Fibroblast of the aortic adventitia (primary cell): ENCODE measurements at places on chromosomes 5 and 9. TPM values are rescaled to one million over a fixed set of nuclear protein-coding genes. Genes with fewer than 3 reads are reported as not detected.

Gene GDA
- 0.90 TPM in 1 of 2 replicates, not detected in the other for total RNA-seq

Gene CSF1R
- under 0.01 and 0.16 TPM in 2 replicates for total RNA-seq

Gene UHRF2
- 125 and 129 TPM in 2 replicates for total RNA-seq

Gene CAMK2A
- total RNA-seq = 0.09 TPM in 1 of 2 replicates, not detected in the other

Gene FOXD4L4
- 0.09 TPM in 1 of 2 replicates, not detected in the other for total RNA-seq

Gene MOB3B
- total RNA-seq = under 0.01 and 0.25 TPM in 2 replicates

Gene CCL27
- total RNA-seq = not detected in 2 replicates

Gene KIF4B
- not detected in 2 replicates for total RNA-seq

Gene SPINK1
- total RNA-seq = not detected in 2 replicates

Gene MLANA
- total RNA-seq = not detected in 2 replicates

Gene NOXA1
- total RNA-seq = 0.36 and 0.74 TPM in 2 replicates

Gene RPL7A
- 2,301 and 2,411 TPM in 2 replicates for total RNA-seq

Gene SLC46A2
- total RNA-seq = not detected in 2 replicates

Gene ZDHHC21
- 11.8 and 21.3 TPM in 2 replicates for total RNA-seq

Gene KLF4
- 16.8 and 43.9 TPM in 2 replicates for total RNA-seq

Gene LRRC19
- not detected in 2 replicates for total RNA-seq

Gene VCAN
- total RNA-seq = 455 and 1,493 TPM in 2 replicates

Gene PDGFRB
- 111 and 180 TPM in 2 replicates for total RNA-seq

Gene ROPN1L
- 0.63 TPM in 1 of 2 replicates, not detected in the other for total RNA-seq

Gene CETN3
- total RNA-seq = 17.2 and 60.8 TPM in 2 replicates

Gene RNF180
- 1.4 and 3.4 TPM in 2 replicates for total RNA-seq

Gene LMX1B
- not detected in 2 replicates for total RNA-seq

Gene FAM151B
- 6.8 and 11.2 TPM in 2 replicates for total RNA-seq

Gene HSPB3
- 0.63 TPM in 1 of 2 replicates, not detected in the other for total RNA-seq

Gene DMRT2
- 0.18 TPM in 1 of 2 replicates, not detected in the other for total RNA-seq

Gene SCAI
- 7.3 and 14.0 TPM in 2 replicates for total RNA-seq

Gene UBTD2
- 21.5 and 28.4 TPM in 2 replicates for total RNA-seq

Gene PCDHB7
- total RNA-seq = 0.63 and 0.98 TPM in 2 replicates

Gene SLC34A3
- not detected in 2 replicates for total RNA-seq

Gene CCDC192
- not detected in 2 replicates for total RNA-seq

Gene F12
- total RNA-seq = 0.27 and 1.4 TPM in 2 replicates

Gene SH3TC2
- total RNA-seq = 1.6 and 4.1 TPM in 2 replicates

Gene SH3RF2
- total RNA-seq = 0.49 and 6.7 TPM in 2 replicates

Gene RFESD
- 0.33 and 4.7 TPM in 2 replicates for total RNA-seq

Gene IL4
- 0.36 TPM in 1 of 2 replicates, not detected in the other for total RNA-seq

Gene LIFR
- 38.6 and 45.0 TPM in 2 replicates for total RNA-seq

Gene MZB1
- total RNA-seq = 0.18 TPM in 1 of 2 replicates, not detected in the other

Gene LECT2
- not detected in 2 replicates for total RNA-seq

Gene SPINK4
- not detected in 2 replicates for total RNA-seq

Gene CTXN3
- total RNA-seq = not detected in 2 replicates

Gene SLC36A2
- total RNA-seq = not detected in 2 replicates

Gene ANAPC2
- total RNA-seq = 25.7 and 28.0 TPM in 2 replicates

Gene KCTD16
- 7.4 and 12.6 TPM in 2 replicates for total RNA-seq

Gene SNCB
- not detected in 2 replicates for total RNA-seq

Gene PCDHGA6
- total RNA-seq = 3.9 and 7.4 TPM in 2 replicates

Gene GPR151
- not detected in 2 replicates for total RNA-seq

Gene EIF4EBP3
- total RNA-seq = 0.74 and 4.7 TPM in 2 replicates

Gene NUTM2G
- not detected in 2 replicates for total RNA-seq

Gene DPYSL3
- 89.6 and 157 TPM in 2 replicates for total RNA-seq

Gene PCDHGB1
- 3.1 and 4.2 TPM in 2 replicates for total RNA-seq

Gene APBA1
- total RNA-seq = 2.7 and 12.4 TPM in 2 replicates

Gene FAM200C
- total RNA-seq = 5.5 and 6.7 TPM in 2 replicates

Gene LSM11
- 4.9 and 5.2 TPM in 2 replicates for total RNA-seq

Gene EDIL3
- total RNA-seq = 48.1 and 248 TPM in 2 replicates

Gene FCN2
- not detected in 2 replicates for total RNA-seq

Gene SLCO4C1
- 0.09 TPM in 1 of 2 replicates, not detected in the other for total RNA-seq
